ENCODE measurements at places on chromosomes 4 and X. TPM values are rescaled to one million over a fixed set of nuclear protein-coding genes. Genes with fewer than 3 reads are reported as not detected.

Gene P2RY4
- total RNA-seq, result not detected

Gene INTU
- total RNA-seq, result 3.5 TPM

Gene MAP3K15
- not detected for total RNA-seq

Gene RAB9B
- total RNA-seq, result 1.1 TPM

Gene DDX60
- total RNA-seq, result 9.0 TPM

Gene CSAG2
- not detected for total RNA-seq

Gene SCD5
- total RNA-seq, result 1.1 TPM

Gene MAML3
- total RNA-seq, result 1.2 TPM

Gene SUV39H1
- total RNA-seq, result 10.5 TPM

Gene TLR3
- 8.6 TPM for total RNA-seq

Gene ALB
- not detected for total RNA-seq

Gene SLITRK4
- not detected for total RNA-seq

Gene PCYT1B
- total RNA-seq, result under 0.01 TPM

Gene CT45A3
- not detected for total RNA-seq

Gene SYN1
- 0.18 TPM for total RNA-seq

Gene GABRB1
- total RNA-seq, result not detected

Gene UGT2B17
- not detected for total RNA-seq

Gene VCX2
- total RNA-seq, result not detected

Gene CLDN22
- total RNA-seq, result not detected

Gene SHROOM2
- 11.9 TPM for total RNA-seq

Gene IL2RG
- total RNA-seq, result not detected

Gene SLC26A1
- not detected for total RNA-seq

Gene FSTL5
- total RNA-seq, result not detected

Gene ARAF
- 34.4 TPM for total RNA-seq

Gene CCSER1
- total RNA-seq, result not detected

Gene KLB
- not detected for total RNA-seq

Gene SETD7
- 41.6 TPM for total RNA-seq

Gene DIPK2B
- total RNA-seq, result not detected

Gene CLCN5
- 1.7 TPM for total RNA-seq

Gene CYTL1
- not detected for total RNA-seq

Gene RIPPLY1
- total RNA-seq, result not detected

Gene FAM241A
- total RNA-seq, result 2.6 TPM

Gene SATL1
- total RNA-seq, result not detected

Gene NHSL2
- 2.8 TPM for total RNA-seq

Gene RADX
- total RNA-seq, result 1.2 TPM

Gene ADGRL3
- total RNA-seq, result not detected

Gene BST1
- 4.9 TPM for total RNA-seq

Gene MAGEC1
- not detected for total RNA-seq

Gene ZNF41
- 5.1 TPM for total RNA-seq

Gene CPLX1
- not detected for total RNA-seq

Gene NLGN4X
- total RNA-seq, result not detected

Gene CT45A2
- total RNA-seq, result not detected

Gene PORCN
- 20.2 TPM for total RNA-seq

Gene SMIM20
- 37.5 TPM for total RNA-seq

Measured in myometrial cell (primary cell).